ENCODE measurements at places on chromosomes 5 and 9. TPM values are rescaled to one million over a fixed set of nuclear protein-coding genes. Genes with fewer than 3 reads are reported as not detected.

LECT2 gene
- not detected for total RNA-seq

ADGRV1 gene
- 28.8 TPM for total RNA-seq

ZNF883 gene
- total RNA-seq = 0.21 TPM

RANBP6 gene
- 13.4 TPM for total RNA-seq

PIK3R1 gene
- total RNA-seq = 19.8 TPM

PLEKHG4B gene
- 34.1 TPM for total RNA-seq

DNA sequence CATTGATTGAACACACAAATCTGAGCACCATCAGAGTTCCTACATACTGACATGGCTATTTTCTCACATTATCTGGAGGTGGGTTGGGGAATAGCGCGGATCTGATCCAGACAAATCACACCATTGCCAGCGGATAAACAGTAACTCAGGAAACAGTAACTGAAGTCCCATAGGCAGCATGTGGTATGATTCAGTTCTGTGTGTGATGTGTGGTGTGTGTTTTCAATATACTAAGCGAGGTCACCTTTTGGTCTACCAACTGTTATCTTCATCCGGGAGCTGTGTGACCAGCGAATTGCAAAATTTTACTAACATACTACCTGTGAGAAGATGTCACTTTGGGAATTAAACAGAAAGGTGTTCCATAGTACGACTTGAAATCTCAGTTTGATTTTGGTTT lies 50.1 kb downstream of the PKD2L2 start:
- DNase-seq = no peak

DNA sequence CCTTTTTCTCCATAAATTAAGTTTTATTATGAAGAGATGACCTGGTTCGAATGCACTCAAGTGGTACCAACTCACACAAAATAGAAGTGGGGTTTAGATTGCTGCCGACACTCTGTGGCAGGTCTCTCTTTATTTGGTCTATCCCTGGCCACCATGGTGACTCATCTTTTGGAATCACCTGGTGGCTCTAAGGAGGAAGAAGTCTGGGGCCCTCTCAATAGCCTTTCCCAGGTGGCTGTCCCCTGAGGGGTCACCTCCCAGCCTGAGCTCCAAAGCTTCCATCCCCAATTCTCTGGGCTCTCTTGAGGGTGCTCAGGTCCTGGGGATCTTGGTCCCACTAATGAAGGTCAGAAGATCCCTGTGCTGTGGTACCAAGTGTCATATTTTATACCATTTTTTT lies 136.8 kb downstream of the MVB12B start:
- no peak for DNase-seq

DNA sequence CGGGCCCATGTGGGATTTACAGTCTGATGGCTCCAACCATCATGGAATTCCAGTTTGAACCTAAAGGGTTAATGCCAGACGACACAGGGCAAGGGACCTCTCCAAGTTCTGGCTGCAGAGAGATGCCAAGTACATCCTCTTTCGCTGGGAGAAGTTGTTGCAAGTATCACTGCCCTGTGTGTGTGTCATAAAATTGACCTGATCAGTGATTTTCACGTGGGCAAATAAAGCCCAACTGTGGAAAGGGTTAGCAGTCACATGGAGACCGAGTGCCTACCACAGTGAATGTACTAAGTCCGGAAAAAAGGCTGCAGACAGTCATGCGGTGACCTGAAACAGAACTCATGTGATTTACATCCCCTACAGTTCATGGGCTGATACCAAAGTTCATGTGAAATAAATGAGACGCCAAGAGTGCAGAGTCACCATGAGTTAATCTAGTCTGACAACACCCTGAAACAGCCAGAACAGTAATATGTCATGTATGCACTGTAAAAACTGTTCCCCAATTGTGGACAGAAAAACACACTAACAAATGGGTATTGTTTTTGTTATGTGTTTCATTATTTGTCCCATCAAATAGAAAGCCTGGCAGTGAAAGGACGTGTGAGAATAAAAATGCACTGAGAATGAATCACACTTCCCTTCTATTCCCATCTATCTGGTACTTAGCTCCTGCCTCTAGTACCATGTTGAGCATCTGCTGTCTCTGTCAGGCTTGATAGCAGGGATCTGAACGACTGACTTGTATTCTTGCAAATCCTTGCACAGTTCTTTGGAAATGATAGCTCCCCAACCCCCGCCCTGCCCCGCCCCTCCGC lies 115.7 kb downstream of the SUSD1 start:
- DNase-seq = no peak

- no peak for DNase-seq
Observed at GRCh38 chr5:54993318-54993717, 7.9 kb upstream of the ESM1 start.

- DNase-seq = no peak
Observed at GRCh38 chr5:93150311-93151012, 430.6 kb downstream of the NR2F1-AS1 start.

DNA sequence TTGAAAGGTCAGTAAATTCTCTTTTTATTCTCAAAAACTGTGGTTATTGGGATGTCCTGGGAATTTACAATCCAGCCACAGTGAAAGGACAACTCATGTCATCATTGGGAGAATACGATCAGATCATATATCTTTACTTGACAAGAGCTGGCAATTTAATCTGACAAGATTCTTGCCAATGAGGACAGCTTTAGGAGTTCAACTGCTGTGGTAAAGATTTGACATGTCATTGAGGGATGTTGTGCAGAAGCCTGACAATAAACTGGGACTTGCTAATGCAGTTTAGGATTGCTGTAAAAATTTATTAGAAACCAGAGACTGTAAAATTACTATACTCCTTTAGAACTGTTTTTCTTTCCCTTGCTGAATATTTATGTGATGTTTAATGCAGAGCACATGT lies 1131.0 kb downstream of the MAT2B start:
- no peak for DNase-seq

DNA sequence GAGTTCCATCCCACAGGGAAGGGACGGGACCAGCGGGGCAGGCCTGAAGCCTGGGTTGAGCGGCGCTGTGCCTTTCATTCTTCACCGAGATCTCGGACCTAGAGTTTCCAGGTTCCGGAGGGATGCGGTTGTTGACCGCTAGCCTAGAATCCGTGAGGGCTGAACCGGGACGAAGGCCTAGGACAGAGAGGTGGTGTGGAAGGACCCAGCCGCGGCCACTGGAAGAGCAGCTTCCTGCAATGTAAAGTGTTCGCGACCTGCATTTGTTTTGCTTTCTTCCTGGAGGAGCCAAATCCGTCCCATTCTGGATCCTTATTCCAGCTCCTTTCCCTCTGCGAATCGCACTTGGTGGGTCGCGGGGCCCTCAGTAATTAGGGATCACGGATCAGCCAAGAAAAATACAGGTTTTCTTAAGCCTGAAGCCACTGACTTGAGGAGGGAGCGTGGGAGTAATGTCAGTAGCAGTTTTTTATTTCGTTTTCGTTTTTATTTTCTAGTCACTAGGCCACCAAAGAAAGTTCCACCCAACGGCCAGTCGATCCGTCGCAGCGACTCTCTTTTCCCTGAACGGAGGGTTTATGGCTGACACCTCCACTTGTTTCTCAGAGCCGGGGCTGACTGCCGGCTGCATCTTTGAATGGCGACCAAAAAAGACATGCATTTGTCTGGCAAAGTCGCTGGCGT lies 48.6 kb downstream of the ANXA2R start:
- peak; percentile 48 for DNase-seq

Measured in H7 (cell line).